ENCODE measurements at places on chromosomes 12 and 14. TPM values are rescaled to one million over a fixed set of nuclear protein-coding genes. Genes with fewer than 3 reads are reported as not detected.

GRCh38 chr14:87468531-87468930 lies 524.5 kb downstream of the GALC start:
- no peak overlapping the region for H3K4me3 ChIP-seq
- H3K27ac ChIP-seq, result no peak overlapping the region
- no peaks in the 10 kb centered on the region for H3K4me1 ChIP-seq
- H3K27me3 ChIP-seq, result no peaks in the 10 kb centered on the region
- no peak for DNase-seq

DNA sequence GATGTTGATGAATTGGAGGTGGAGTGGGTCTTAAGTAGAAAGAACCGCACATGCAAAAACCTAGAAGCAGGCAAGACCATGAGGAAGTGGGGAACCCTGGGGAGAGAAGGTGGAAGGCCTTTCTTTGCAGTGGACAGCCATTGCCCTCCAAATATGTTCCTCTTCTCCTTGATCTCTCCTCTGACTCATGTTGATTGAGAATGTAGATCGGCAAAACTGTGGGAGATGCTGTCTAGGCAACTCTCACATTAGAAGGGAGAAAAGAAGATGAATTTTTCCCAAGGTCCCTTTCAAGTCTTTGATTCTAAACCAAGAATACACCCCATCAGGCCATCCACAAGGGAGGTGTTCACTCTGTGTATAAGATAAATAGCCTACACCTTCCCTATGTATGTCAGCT lies 257.5 kb downstream of the MSRB3 start:
- peaks cover 1% of the 10 kb centered on the region for H3K4me1 ChIP-seq
- H3K36me3 ChIP-seq, result no peaks in the 10 kb centered on the region
- no peak for DNase-seq
- no peak overlapping the region for H3K4me3 ChIP-seq

DNA sequence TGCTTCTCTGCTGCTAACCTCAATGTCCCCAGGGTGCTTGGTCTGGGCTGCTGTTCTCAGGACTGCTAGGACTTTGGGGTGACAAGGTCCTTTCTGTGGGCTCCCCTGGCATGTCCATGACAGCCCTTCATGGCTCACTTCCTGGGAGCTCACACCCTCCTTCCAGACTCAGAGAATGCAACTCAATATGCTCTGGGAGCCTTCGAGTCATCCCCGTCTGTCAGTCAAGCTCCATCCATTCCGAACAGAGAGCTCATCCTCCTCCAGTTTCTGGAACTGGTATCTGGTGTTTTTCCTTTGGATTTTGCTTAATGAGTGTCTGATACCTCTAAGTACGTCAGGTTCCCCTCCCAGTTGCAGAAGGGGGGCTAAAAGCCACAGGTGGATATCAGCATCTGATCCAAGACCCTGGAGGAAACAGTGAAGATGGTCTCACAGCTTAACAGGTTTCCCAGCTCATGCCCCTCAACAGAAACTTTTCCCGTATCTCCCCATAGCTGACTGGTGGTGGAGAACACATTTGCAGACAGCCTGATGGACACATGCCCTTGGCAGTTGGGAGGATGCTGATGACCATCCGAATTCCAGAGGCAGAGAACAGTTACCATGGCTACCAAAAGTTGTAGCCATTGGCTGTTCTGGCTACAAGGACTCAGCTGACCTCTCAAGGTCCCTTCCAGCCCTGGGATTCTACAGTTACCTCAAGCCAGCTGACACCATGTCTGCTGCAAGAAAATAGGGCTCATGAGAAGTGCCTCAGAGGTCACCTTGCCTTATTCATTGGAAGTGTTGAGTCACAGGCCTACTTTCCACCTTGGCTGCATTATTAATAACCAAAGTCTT lies 9.5 kb upstream of the RAB35 start:
- H3K27me3 ChIP-seq, result no peaks in the 10 kb centered on the region
- peaks cover 30% of the 10 kb centered on the region for H3K36me3 ChIP-seq
- no peak for DNase-seq
- H3K4me1 ChIP-seq, result peaks cover 37% of the 10 kb centered on the region
- no peak overlapping the region for H3K4me3 ChIP-seq

The COX8C gene
- not detected for total RNA-seq

DNA sequence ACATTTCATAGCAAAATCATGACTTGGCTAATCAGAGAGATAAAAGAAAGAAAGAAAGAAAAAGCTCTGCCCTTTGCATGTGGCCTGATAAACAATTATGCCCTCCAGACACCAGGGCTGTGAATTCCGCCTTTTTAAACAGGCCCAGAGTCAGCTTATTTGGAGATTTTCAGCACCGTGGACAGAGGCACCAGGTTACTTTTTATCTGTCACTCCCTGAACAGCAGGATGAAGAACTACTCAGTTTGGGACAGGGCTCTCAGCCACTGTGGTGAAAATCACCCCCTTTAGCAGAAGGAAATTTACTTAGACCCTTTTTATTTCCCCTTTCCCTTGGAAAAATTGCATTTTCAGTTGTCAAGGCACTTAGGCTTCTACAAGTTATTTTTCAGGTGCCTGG lies 359.9 kb downstream of the NRXN3 start:
- H3K27me3 ChIP-seq, result no peaks in the 10 kb centered on the region
- no peaks in the 10 kb centered on the region for H3K36me3 ChIP-seq
- H3K4me3 ChIP-seq, result no peak overlapping the region
- H3K4me1 ChIP-seq, result no peaks in the 10 kb centered on the region
- peak; percentile 34 for DNase-seq

GRCh38 chr14:100058777-100059437 lies 6.3 kb upstream of the EVL start:
- H3K27ac ChIP-seq, result peak overlapping the region; percentile 90
- H3K4me3 ChIP-seq, result peak overlapping the region; percentile 62
- no peaks in the 10 kb centered on the region for H3K27me3 ChIP-seq

DNA sequence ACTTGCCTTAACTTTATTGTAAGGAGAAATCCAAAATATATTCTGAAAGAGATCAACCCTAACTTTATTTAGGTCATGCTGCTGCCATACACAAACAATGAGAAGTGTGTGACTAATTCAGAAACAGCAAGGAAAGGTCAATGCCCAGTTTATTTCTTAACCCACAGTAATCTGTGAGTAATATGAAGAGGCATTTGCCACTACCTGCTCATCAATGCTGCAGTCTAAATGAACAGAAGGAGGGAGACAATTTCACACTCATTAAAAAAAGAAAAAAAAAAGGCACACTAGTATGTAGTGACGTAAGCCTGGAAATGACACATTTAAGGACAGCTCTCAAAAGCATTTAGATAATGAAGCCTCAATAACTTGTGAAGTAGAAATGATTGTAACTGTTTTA lies 90.5 kb upstream of the FOXN3 start:
- peaks cover 27% of the 10 kb centered on the region for H3K36me3 ChIP-seq
- H3K27ac ChIP-seq, result peak overlapping the region; percentile 6
- no peaks in the 10 kb centered on the region for H3K27me3 ChIP-seq
- DNase-seq, result no peak
- H3K4me3 ChIP-seq, result no peak overlapping the region

The GLIPR1L1 gene
- not detected for total RNA-seq

GRCh38 chr12:117025481-117026151 lies 73.6 kb downstream of the TESC start:
- peaks cover 8% of the 10 kb centered on the region for H3K36me3 ChIP-seq
- H3K4me1 ChIP-seq, result peaks cover 1% of the 10 kb centered on the region
- H3K27ac ChIP-seq, result no peak overlapping the region
- DNase-seq, result peak; percentile 41

DNA sequence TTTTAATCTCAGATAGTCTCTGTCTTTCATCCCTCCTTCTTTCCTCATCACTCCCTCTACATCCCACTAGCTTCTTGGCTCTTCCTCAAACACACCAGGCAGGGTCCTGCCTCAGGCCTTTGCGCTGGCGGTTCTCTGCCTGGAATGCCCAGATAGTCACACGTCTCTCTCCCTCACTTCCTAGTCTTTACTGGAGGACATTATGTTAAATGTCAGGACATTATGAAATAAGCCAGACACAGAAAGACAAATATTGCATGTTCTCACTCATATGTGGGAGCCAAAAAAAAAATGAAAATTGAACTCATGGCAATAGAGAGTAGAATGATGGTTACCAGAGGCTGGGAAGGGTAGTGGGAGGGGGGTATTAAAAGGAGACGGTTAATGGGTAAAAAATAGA lies 442.0 kb downstream of the MED13L start:
- no peaks in the 10 kb centered on the region for H3K27me3 ChIP-seq
- H3K36me3 ChIP-seq, result no peaks in the 10 kb centered on the region
- H3K4me3 ChIP-seq, result no peak overlapping the region
- DNase-seq, result no peak
- H3K27ac ChIP-seq, result no peak overlapping the region
- no peaks in the 10 kb centered on the region for H3K4me1 ChIP-seq

The NANOG gene
- total RNA-seq, result not detected

DNA sequence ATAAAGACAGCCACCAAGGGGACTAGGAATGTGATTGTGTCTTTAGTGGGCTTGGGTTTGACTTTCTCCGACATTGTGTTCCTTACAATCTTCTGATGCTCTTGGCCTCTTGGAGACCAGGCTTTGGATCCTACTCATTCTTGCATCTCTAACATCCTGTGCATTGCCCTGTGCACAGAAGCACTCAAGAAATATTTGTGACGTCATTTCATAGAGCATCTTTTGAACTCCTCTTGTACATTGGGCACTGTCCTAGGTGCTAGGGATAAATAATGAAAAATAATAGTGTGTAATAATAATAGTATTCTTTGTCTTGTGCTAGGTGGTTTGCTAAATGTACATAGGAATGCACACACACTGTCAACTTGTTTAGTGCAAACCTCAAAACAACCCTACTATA lies 108.8 kb upstream of the LHX5 start:
- H3K36me3 ChIP-seq, result no peaks in the 10 kb centered on the region
- no peaks in the 10 kb centered on the region for H3K4me1 ChIP-seq
- peaks cover 3% of the 10 kb centered on the region for H3K27me3 ChIP-seq
- H3K27ac ChIP-seq, result no peak overlapping the region
- no peak overlapping the region for H3K4me3 ChIP-seq

DNA sequence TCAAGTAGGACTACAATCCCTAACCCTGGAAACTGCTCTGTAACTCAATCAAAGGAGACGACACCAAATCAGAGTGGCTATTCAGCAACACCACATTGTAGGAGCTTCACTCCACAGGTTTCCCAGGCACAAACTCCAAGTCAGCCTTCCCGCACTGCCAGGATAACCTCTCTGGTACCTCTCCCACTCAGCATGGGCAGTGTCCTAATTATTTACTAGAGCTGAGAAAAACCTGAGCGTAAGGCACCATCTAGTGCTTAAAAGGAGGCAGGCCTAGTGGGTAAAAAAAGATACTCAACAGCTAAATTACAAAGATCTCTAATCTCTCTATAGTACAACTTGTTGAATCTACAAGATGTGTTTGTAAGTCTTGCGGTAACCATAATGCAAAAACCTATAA lies 36.1 kb downstream of the PARP11 start:
- H3K4me3 ChIP-seq, result no peak overlapping the region
- H3K27ac ChIP-seq, result no peak overlapping the region
- H3K4me1 ChIP-seq, result peaks cover 32% of the 10 kb centered on the region
- no peaks in the 10 kb centered on the region for H3K27me3 ChIP-seq
- peaks cover 56% of the 10 kb centered on the region for H3K36me3 ChIP-seq

DNA sequence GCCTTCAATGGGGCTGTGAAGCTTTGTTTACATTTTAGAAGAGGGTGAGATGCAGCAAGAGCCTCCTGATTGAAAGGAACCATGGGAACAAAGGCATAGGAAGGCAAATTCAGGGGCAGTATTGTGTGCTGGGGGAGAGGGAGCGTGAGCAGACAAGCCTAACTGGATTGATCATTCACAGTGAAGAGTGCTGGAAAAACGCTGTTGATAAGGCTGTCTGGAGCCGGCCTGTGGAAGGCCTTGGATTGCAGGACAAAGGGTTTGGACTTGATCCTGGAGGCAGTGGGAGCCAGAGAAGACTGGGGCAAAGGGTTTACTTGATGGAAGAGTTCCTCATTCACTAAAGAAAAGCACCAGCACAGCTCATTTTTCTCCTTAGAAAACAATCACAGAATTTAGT lies 160.5 kb downstream of the PAH start:
- H3K27ac ChIP-seq, result no peak overlapping the region
- DNase-seq, result no peak
- peaks cover 4% of the 10 kb centered on the region for H3K27me3 ChIP-seq
- no peaks in the 10 kb centered on the region for H3K36me3 ChIP-seq

- DNase-seq, result no peak
- H3K4me1 ChIP-seq, result no peaks in the 10 kb centered on the region
- no peak overlapping the region for H3K27ac ChIP-seq
- no peaks in the 10 kb centered on the region for H3K36me3 ChIP-seq
Observed at GRCh38 chr12:20410734-20411133, 42.4 kb downstream of the PDE3A start.

DNA sequence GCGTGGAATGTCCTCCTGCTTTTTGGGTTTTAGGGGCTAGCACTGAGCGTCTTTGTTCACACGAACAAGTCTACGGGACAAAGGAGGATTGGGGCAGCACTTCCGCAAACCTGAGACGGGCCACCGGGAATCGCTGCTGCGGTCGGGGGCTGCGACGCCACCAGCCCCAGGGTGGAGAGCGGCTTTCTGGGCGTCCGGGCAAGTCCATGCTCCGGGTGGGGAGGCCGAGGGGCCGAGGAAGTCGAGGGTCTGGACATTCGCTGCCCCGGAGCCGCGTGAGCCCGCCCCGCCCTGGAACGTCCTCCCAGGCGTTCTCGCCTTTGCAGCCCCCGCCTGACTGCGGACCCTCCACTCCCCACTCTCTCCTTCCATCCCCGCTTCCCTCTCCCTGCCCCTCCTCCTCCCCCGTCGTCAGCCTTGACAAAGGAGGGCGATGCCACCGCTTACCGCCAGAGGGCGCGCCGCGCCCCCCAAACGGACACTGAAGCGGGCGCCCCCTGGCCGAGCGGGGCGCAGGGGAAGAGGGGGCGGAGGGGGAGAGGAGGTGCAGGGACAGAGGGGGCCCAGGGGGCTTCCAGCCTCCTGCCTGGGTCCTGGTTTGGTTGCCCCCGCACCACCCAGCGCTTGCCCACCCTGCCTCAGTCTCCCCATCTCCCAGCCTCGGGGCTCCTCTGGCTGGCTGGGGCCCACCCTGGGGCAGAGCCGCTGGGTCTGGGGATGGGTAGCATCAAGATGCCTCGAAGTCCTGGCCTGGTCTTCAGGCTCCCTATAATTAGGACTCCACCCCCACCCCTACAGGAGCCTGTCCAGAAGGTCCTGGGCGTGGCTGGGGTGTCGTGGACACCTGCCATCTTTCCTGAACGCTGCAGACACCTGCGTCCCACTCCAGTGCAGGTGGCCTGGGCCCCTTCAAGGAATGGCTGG lies 39.1 kb upstream of the INF2 start:
- peak; percentile 60 for DNase-seq
- no peaks in the 10 kb centered on the region for H3K4me1 ChIP-seq
- no peak overlapping the region for H3K27ac ChIP-seq
- H3K36me3 ChIP-seq, result peaks cover 3% of the 10 kb centered on the region
- peaks cover 10% of the 10 kb centered on the region for H3K27me3 ChIP-seq

Data from activated CD4-positive, alpha-beta T cell treated with anti-CD3 and anti-CD28 coated beads, Interleukin-2, amount 10 ng/mL, durations not matched to agents 7 days and 5 days (primary cell).